Stimulated activated CD4-positive, alpha-beta T cell treated with anti-CD3 and anti-CD28 coated beads, Interleukin-12 subunit alpha, Interleukin-12 subunit beta, amount 100 ng/mL, for 24 hours (primary cell): ENCODE measurements at places on chromosomes 2 and 18.

GRCh38 chr2:48175254-48175653, 269.0 kb upstream of the FBXO11 start:
- no peak for DNase-seq

DNA sequence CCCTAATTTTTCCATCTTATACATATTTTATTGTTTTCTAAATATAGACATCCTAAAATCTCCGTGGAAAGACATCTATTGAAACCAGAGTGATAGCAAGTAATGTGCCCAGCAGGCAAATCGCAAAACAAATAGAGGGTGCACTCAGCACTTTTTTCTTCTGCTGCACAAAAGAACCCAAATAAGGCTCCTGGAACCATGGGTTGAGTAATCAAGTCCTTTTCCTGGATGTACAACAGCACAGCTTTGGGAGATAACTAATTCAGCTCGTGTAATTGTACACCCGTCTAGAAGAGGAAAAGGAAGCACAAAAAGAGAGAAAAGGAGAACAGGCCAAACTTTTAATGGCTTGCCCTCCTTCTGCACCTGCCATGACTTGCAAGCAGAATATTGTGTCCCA, 126.9 kb upstream of the TLK1 start:
- DNase-seq, result no peak

- DNase-seq, result no peak
Measured at GRCh38 chr2:138956116-138956515, 175.9 kb upstream of the NXPH2 start.

GRCh38 chr2:129888896-129889295, 90.6 kb upstream of the RAB6C start:
- no peak for DNase-seq

DNA sequence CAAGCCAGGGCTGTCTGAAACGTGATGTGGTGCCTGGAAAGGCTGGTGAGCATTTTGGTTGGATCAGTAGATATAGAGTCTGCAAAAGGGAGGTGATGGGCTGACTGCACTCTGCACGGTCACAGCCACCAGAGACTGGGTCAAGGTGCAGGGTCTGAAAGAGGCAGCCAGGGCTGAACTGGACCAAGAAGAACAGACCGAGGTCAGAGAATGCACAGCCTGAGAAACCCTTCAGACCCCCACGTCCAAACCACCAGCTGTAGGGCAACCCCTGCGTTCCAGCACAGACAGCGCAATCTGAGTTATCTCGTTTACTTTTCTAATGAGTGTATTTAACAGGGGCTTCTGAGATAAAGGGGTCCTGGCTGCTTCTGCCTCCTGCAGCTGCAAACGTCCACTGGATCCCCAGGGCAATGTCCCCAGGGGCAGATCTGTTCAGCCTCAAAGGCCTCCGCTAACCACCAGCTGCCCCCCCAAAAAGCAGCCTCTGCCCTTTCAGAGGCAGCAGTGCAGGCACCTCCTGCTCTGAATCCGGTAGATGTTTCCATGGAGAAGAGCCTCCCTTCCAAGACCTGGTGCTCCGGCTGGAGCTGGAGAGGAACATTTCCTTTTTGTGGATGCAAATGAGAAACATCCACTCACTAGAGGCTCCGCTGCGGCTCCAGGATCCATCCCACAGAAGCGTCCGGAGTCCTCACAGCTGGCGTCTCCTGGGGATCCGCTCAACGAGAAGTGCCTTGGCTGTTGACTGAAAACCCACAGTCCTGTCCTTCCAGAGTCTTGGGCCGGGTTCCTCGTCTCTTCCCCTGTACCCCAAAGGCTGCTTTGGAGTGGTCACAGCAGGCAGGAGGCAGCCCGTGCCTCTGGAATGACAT, 970 bp upstream of the KCNG2 start:
- no peak for DNase-seq

GRCh38 chr18:4207383-4207985, 247.6 kb downstream of the DLGAP1 start:
- no peak for DNase-seq

GRCh38 chr18:22543769-22544168, 126.1 kb upstream of the CTAGE1 start:
- DNase-seq, result no peak
